ENCODE measurements at places on chromosomes 4 and X.

DNA sequence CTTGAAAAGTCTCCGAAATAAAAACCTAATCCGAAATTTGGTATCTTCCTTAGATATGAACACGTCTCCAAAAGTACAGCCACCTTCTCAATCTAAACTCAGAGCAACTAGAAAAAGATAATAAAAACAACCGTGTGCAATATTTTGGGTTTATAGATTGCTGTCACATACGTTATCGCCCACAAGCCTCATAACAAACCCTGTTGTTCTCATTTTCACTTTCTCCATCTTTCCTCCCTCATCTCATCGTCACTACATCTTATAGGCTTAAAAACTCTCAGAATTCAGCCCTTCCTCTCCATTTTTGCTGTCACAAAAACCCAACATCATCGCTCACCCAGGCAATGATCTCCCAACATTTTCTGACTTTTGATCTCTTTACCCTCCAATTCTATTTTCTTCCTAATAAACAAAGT is 448 bp upstream of the SCFD2 start:
- no peak for DNase-seq

- peak; percentile 20 for DNase-seq
These were observed 114.0 kb upstream of the INPP4B start for GRCh38 chr4:142960126-142960525.

- DNase-seq, result no peak
These were observed 119.7 kb upstream of the RBPJ start for GRCh38 chr4:26201120-26201519.

- no peak for DNase-seq
These were observed 3.1 kb downstream of the SPATA18 start for GRCh38 chr4:52054254-52054653.

DNA sequence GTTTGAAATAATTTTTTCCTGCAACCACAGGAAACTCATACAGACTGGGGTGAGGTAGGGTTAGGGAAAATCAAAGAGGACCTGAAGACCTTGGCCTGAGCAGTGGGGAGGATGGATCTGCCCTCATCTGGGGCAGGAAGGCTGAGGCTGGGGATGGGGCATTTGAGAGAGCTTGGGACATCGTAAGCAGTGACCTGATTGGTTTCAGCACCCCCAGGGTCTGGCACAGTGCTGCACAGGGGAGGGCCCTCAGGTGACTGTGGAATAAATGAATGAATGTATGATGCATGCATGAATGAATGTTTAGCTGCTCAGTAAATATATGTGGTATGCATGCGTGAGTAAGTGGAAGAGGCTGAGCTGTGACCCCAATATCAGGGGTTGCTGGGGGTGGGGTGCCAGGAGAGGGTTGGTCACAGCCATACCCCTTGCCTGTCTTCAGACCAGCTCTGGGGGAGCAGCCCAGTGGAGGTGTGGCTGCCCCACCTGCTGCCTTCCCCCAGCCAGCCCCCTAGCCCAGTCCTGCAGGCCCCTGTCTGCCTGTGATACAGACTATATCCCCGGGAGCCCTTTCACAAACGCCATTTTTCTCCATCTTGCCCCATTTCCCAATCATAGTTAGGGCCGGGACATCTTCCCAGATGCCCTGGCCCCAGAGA is 11.0 kb upstream of the TNIP2 start:
- DNase-seq, result no peak

DNA sequence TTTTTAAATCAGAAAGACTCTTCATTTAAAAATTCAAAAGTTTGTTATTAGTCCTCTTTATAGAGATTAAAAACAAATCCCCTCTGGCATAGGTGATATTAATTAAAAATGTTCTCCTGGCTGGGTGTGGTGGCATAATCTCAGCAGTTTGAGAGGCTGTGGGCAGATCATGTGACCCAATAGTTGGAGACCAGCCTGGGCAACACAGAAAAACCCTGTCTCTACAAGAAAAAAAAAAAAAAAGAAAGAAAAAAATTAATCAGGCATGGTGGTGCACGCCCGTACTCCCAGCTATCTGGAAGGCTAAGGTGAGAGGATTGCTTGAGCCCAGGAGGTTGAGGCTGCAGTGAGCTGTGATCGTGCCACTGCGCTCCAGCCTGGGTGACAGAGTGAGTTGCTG is 38.9 kb downstream of the RASGEF1B start:
- DNase-seq, result no peak

- DNase-seq, result peak; percentile 75
These were observed 97.1 kb downstream of the MGST2 start for GRCh38 chr4:139762720-139763119.

GRCh38 chr4:119517361-119518229 is 111.0 kb downstream of the PDE5A start:
- peak; percentile 40 for DNase-seq

GRCh38 chr4:102301167-102301566 is 44.1 kb downstream of the SLC39A8 start:
- no peak for DNase-seq

GRCh38 chrX:23396263-23396662 is 61.6 kb downstream of the PTCHD1 start:
- DNase-seq, result no peak

GRCh38 chr4:180052629-180053028 is 2190.6 kb upstream of the TENM3 start:
- DNase-seq, result no peak

GRCh38 chr4:178953447-178954120 is 1511.3 kb upstream of the AGA start:
- DNase-seq, result no peak

GRCh38 chr4:164408831-164409230 is 345.1 kb upstream of the SMIM31 start:
- DNase-seq, result no peak

GRCh38 chr4:8708401-8709021 is 115.9 kb downstream of the CPZ start:
- DNase-seq, result no peak

- no peak for DNase-seq
These were observed 88.6 kb downstream of the TSPAN7 start for GRCh38 chrX:38649674-38650647.

DNA sequence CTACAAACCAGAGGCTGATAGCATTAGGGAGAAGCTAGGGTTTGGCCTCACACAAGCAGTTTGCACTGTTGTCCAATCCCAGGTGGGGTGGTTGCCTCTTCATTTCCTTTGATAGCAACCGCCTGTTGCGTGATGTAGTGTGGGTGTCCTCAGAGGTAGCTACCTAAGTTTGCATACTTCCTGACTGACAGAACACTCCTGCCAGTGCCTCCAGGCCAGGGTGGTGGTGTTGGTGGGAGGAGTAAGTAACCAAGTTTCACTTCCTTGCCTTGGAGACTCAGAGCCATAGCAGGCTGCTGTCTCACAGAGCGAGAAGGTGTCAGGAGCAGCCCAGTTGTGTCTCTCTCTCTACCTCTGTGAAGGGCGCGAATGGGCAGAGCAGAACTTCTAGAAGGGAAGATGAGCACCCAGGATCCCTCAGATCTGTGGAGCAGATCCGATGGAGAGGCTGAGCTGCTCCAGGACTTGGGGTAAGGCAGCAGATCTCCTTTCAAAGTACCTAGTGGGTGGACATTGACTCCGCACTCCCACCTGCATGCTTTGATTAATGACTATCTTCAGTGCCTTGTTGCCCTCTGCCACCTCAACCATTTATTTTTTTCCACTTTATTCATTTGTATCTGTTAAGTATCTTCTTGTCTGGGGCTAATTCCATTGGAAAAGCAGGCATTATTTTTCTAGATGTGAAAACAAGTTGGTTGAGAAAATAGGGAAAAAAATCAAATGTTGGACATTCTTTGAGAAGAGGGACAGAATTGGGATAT is at the start of gene DAPP1:
Gene DAPP1 (plus strand): TSS at position 283 of the 764 bp plus-strand sequence. CDS start 87 bp downstream, at position 370.
- DNase-seq, result no peak

GRCh38 chr4:169604131-169604900 is 8.1 kb downstream of the NEK1 start:
- peak; percentile 79 for DNase-seq

DNA sequence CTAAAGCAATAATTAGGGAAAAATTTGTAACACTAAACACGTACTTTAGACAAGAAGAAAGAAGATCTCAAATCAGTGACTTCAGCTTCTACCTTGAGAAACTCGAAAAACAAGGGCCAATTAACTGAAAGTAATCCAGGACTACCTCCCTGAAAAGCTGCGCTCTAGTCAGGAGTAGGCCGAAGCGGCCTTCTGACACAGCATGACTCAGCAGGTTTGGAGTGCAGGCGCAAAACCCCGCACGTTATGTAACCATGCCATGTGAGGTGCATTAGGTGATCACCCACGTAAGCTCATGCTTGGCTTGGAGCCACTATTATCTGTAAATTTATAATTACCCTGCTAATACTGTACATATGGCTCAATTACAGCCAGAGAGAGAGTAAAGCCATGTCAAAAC is 52.8 kb upstream of the CCDC149 start:
- DNase-seq, result no peak

DNA sequence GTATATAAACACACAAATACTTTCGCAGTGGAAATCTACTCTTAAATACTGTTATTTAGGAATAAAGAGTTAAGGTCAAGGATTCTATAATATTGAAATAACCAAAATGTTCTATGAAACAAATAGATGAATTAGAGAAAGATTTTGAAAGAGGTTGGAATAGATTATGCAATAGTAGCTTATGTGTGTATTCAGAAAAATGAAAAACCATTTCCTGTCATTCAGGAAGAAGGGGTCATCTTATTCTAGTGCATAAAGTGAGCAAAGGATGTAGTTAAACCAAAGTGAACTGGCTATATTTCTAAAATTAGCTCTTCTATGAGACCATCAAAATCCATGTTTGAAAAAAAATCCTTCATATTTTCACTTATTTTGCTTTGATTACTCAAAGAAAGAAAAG is 30.0 kb upstream of the MYOZ2 start:
- peak; percentile 34 for DNase-seq

DNA sequence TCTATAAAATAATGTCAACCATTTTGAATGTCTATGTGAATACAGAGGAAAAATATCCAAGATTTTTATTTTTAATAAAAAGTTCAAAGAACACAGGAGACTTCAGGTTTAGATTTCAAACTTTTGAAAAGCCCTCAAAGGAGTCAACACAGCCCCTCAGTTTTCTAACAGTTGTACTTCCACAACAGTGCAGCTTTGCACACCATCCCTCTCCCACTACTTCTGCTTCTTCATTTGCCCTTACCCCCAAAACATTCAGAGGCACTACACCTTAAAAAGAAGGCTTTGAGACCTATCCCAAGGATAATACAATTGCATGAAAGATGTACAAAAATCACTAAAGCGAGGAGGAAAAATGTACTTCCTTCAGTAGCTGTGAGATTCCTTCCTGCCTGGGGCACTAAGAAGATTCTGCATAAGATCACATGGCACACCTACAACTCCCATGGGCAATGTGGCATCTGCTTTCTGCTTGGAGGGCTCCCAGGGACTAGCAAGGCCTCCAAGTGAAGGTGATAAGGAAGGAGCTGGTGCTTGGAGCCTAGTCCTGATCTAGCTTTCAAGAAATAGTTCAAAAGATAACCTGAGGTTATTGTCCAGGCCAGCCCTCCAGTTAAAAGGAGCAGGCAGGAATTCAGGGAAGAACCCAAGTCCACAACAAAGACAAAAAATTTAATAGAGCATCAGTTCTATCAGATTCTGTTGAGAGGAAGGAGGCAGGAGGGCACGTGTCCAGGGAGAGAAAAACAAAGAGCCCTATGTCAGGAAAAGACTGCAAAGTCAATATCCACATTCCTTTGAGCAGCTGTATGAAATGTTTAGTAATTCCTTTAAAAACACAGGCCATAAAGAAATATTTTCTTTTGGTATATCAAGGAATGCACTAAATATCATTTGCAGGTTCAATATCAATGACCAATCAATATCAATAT is 19.1 kb downstream of the ARAP2 start:
- DNase-seq, result no peak

DNA sequence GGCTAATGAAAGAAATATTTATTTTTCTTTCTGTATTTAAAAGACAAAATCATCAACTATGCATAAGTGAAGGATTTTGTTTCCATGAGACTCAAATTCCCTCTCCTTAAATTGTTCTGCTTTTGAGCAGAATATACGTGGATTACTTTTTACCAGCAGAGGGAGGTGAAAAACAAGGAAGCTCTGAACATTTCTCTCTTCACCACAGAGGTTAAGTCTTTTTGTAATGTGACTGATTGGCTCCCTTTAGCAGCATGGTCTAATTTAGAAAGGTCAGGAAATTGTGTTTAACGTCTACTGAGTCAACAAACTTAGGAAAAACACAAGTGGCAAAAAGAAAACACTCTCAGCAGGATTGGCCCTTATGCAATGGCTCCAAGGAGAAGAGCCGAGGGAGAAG is 55.1 kb upstream of the F9 start:
- DNase-seq, result no peak

GRCh38 chr4:123843137-123843536 is 446.5 kb downstream of the SPRY1 start:
- peak; percentile 33 for DNase-seq

GRCh38 chr4:2624782-2625530 is 88.5 kb downstream of the FAM193A start:
- DNase-seq, result no peak

DNA sequence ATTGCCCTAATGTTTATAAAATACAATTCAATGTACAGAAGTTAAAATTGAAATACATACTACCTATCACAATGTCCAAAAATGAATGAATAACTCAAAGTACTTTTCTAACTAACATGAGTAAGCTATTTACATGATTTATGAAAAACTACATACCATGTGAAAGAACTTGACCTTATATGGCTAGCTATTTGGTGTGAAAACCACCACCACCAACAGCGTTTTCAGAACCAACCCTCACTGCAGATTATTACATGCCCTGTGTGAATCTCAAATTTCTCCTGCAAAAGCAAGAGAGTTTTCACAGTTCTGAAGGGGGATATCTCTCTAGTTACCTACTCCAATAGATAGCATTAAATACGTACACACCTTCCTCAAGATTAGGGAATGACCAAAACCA is 198.5 kb downstream of the SPATA18 start:
- DNase-seq, result no peak

GRCh38 chrX:78321809-78322208 is 5.6 kb downstream of the CYSLTR1 start:
- DNase-seq, result no peak

GRCh38 chr4:111037591-111038360 is 414.9 kb upstream of the PITX2 start:
- no peak for DNase-seq

- no peak for DNase-seq
These were observed 2025.6 kb upstream of the AGA start for GRCh38 chr4:179467878-179468277.

DNA sequence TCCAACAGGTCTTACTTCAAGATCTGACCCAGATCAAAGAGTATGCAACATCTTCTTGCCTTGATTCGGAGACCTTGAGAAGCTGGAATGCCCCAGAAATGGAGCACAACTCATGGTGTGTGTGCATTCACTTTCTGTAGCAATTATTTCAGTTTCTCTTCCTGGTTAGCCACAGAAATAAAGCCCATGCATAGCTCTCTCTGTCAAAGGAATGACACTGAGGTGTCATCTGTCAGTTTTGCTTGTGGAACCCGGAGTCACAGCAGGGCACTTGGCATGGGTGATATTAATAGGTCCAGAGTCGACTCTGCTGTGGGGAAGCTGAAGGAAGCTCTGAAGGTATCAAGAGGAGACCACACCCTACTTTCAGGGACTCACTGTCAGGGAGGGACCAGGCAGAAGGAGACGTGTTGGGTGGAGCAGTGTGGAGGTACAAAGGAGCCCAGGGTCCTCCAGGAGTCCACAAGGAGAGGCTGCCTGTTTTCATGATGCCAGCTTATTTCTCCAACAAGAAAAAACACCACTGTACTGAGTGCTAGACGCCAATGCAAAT is 10.7 kb downstream of the CLNK start:
- DNase-seq, result no peak

- DNase-seq, result peak; percentile 76
These were observed 11.7 kb downstream of the RPL9 start for GRCh38 chr4:39446842-39447573.

- DNase-seq, result no peak
These were observed 2.7 kb downstream of the DOCK11 start for GRCh38 chrX:118498351-118498750.
